ENCODE measurements at places on chromosomes 2 and 18.

GRCh38 chr2:181421131-181421458, 36.1 kb upstream of the ITGA4 start:
- DNase-seq, result no peak

DNA sequence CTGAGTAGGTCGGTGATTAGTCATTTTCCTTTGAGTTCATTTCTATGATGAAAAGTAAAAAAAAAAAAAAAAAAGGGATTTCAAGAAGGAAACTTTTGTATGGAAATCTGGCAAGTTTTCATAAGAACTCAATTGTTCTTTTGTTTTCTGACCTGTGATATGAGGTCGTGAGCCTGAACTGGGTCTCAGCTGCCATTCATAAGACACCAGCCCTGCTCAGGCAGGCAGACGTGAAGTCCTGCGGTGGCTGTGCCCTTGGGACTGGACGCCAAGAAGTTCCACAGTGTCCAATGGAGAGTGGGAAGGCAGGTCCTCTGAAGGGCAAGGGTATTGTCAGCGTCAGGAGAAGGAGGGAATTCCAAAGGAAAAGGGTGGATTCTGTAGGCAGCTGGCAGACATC, 183.9 kb downstream of the NCK2 start:
- no peak for DNase-seq

- DNase-seq, result no peak
These were observed 1.6 kb upstream of the NFE2L2 start for GRCh38 chr2:177265824-177266817.

DNA sequence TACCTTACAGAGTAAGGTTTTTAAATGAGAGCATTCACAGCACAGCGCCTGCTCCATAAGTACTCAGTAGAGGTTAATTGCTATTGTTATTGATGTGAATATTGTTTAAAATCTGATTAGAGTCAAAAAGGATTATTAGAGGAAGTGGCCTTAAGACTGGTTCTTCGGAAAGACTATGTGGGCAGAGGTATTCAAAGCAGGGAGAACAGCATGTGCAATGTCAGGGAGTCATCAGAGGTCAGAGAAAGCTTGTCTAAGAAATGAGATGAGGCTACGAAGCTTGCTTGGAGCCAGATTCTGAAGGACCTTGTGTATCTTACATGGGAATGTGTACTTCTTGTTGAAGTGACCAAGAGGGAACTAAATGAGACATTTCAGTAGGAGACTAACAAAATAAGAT, 49.8 kb downstream of the PMS1 start:
- no peak for DNase-seq

- DNase-seq, result peak; percentile 54
These were observed 24.4 kb downstream of the NFE2L2 start for GRCh38 chr2:177239932-177240630.

DNA sequence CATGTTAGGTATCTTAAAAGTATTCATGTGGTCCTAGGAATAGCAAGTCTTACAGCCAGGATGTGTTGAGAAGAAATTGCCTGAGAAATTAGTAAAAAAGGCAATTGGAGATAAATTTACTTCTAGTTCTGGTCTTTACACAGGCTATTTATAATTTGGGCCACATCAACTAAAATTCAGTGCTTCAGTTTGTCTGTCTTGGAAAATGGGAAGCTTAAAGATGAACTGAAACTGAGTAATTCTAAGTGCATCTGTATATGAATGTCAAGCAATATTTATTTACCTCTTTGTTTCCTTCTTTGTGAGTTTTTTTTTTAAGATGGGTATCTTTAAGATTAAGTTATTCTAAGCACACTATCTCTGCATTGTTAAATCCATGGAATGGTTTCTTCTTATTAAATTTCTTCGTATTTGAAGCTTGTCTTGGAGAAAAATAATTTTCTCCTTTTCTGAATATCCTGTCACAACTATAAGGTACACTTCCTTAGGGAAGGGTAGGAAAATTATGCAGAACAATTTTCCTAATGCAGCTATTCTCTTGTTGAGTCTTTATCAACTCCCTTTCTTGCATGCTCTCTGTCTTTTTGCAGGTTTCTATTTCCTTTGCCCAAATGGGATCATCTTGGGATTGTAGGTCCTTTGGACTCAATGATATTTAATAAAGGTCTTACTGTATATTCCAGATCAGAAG, 39.7 kb upstream of the MMADHC start:
- DNase-seq, result no peak

- no peak for DNase-seq
These were observed 92.1 kb downstream of the GALR1 start for GRCh38 chr18:77341527-77342325.

GRCh38 chr2:54329482-54330161, 73.6 kb upstream of the TSPYL6 start:
- no peak for DNase-seq

DNA sequence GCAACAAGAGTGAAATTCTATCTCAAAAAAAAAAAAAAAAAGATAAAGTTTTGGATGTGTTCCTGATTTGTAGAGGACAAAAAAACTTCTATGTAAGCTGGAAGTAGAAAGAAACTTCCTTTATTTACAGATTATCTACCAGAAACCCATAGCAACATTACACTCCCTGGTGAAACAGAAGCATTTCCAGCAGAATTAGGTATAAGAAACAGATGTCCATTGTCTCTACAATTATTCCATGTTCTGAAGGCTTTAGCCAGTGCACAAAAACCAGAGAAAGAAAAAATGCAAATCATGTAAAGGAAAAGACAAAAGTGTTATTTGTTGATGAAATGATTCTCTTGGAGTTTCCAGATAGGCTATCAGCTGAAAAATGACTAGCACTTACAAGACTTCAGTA, 4.9 kb downstream of the TUBB6 start:
- no peak for DNase-seq

GRCh38 chr2:133148187-133148586, 420.1 kb downstream of the NCKAP5 start:
- no peak for DNase-seq

GRCh38 chr2:115386465-115386864, 944.0 kb downstream of the DPP10 start:
- DNase-seq, result no peak

GRCh38 chr18:52484977-52485376, 145.0 kb downstream of the DCC start:
- DNase-seq, result no peak
